Myocyte (in vitro differentiated cells): ENCODE measurements at places on chromosomes 4 and X. TPM values are rescaled to one million over a fixed set of nuclear protein-coding genes. Genes with fewer than 3 reads are reported as not detected.
A peak's percentile ranks its signal among the peaks of the same experiment; 100 is the strongest.

HAUS3 gene
- 12.5 and 13.1 TPM in 2 replicates for total RNA-seq

- DNase-seq, result no peak
Observed at GRCh38 chr4:36099509-36099908, 144.8 kb downstream of the ARAP2 start.

DNA sequence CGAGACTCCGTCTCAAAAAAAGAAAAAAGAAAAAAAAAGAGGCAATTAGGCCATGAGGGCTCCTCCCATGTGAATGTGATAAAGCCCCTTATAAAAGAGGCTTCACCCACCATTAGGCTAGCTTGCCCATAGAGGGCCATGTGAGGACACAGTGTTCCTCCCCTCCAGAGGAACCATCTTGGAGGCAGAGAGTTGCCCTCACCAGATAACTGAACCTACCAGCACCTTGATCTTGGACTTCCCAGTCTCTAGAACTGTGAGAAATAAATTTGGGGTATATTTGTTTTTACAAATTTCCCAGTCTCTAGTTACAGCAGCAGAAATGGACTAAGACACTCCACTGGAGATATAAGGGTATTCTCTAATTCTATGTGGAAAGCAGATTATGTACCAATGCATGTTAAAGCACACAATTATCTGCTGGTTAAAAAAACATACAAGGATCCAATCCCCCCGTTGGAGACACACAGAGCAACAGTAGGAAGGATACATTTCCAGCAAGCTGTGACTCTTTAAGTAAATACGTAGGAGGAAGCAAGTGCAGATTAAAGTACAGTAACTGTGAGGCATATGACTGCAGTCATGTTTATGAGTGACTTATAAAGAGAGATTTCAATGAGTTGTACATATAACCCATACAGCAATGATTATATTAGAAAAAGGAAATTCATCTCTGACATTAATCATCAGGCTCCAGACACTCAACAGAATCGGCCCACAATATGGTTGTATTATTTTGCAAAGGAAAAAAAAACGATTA lies 21.4 kb downstream of the SH3RF1 start:
- DNase-seq, result no peak

DNA sequence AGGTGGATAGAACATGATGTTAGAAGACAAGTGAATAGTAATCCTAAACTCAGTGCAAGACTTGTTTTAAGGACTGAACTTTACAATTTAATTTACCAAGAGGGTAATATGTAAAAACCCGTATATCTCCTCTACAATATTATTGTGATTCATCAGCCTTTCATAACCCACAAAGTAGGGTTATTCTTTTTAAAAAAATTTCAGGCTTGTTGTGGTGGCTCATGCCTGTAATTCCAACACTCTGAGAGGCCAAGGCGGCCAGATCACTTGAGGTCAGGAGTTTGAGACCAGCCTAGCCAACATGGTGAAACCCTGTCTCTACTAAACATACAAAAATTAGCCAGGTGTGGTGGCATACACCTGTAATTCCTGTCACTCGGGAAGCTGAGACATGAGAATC lies 7.2 kb downstream of the IBSP start:
- peak; percentile 18 for DNase-seq

DNA sequence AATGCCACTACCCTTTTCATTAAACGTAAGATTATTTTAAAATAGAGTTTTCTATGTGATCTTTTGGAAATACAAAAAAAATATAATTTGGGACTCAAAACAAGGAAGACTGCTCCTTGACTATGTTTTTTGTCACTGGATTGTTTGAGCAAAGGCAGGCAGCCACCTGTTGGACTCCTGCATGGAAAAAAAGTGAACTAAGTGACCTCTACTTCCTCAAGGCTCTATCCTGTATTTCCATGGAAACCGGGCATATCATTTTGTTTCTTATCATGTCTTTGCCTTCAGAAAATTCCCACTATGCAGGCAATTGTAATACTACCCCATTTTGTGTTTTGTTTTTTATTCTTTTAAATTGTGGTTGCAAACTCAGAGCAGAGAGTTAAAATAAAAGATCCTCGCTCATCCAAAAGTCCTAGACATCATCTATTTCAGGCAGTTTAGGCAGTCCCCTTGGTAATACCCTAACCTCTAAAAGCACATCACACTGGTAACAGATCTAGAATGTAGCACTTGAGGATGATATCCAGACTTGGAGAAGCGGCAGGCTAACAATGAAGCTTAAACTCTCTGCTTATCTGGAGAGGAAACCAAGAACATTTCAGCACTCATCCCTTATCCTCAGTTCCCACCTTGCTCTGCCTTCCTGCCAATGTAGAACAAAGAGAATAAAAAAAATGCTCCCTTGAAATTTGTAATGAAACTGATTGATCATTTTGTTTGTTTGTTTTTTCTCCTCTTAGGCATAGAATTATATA lies 165.7 kb downstream of the BANK1 start:
- DNase-seq, result no peak

DNA sequence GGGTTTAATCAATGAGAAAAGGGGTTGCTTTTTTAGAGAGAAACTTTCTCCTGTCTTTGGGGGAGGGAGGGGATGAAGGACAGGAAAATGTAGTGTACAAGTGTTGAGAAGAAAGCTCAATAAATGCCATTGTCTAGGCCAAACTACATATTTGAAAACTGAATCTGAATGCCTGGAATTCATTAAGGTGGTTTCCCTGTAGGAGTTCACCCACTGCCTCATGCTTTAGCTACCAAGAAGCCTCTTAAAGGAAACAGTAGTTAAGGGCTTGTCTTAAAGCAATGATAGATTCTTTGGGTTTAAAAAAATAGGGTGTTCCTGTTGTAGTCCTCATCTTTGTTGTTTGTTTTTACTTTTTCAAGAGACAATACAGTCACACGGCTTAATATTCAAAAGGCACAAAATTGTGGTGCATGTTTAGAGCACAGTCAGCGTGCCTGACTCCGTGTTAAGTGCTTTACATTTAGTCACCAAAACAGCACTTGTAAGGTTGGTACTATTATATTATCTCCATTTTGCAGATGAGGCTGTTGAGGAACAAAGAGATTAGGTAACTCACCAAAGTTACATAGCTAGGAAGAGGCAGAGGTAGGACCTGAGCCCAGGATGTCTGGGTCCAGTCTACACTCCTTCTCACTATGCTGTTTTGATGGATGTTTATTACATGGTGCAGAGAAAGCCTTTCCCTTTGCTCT lies 46.0 kb downstream of the FNIP2 start:
- no peak for DNase-seq

DNA sequence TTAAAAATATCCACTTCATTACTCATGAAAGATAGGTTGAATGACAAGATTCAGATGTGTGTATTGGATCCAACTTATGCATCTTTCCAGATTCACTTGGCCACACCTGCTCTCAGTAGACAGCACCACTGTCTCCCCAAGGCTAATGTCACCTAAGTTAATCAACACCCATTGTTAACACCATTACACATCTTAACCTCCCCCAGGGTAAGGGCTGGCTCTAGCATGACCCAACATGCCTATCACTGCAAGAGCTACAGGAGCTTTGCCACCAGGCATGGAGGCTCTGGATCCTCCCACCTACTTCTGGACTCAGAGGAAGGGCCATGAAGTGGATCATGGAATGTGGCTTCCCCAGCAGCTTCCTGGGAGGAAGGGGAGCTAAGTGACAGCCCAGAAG lies 32.8 kb upstream of the LSM6 start:
- DNase-seq, result no peak

CDKL5 gene
- total RNA-seq, result 4.9 and 5.0 TPM in 2 replicates

- DNase-seq, result no peak
Observed at GRCh38 chrX:19772822-19773628, 114.4 kb downstream of the SH3KBP1 start.

GRCh38 chr4:94711635-94712034 lies 46.1 kb upstream of the BMPR1B start:
- DNase-seq, result no peak

TLR7 gene
- total RNA-seq, result not detected in 2 replicates

GRCh38 chr4:102356562-102357202 lies 11.4 kb upstream of the SLC39A8 start:
- no peak for DNase-seq

ZNF630 gene
- total RNA-seq, result 1.5 and 2.2 TPM in 2 replicates

DNA sequence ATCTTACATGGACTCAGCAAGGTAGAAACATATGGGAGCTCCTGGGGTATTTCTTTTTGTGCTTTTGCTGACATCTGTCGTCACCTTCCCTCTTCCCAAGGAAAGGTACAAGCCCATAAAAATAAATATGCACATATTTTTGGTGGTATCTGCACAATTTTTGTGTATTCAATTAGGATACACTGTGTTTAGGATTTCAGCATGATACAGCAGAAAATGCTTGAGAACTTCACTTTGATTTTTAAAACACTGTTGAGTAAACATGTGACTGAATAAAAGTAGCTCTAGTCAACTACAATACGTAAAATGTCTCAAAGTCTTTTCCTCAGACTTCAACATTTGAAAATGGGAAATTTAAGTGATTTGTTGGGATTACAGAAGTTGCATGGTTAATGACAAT lies 99.4 kb upstream of the SPANXC start:
- DNase-seq, result no peak

MAGEA9B gene
- total RNA-seq, result not detected in 2 replicates

DNA sequence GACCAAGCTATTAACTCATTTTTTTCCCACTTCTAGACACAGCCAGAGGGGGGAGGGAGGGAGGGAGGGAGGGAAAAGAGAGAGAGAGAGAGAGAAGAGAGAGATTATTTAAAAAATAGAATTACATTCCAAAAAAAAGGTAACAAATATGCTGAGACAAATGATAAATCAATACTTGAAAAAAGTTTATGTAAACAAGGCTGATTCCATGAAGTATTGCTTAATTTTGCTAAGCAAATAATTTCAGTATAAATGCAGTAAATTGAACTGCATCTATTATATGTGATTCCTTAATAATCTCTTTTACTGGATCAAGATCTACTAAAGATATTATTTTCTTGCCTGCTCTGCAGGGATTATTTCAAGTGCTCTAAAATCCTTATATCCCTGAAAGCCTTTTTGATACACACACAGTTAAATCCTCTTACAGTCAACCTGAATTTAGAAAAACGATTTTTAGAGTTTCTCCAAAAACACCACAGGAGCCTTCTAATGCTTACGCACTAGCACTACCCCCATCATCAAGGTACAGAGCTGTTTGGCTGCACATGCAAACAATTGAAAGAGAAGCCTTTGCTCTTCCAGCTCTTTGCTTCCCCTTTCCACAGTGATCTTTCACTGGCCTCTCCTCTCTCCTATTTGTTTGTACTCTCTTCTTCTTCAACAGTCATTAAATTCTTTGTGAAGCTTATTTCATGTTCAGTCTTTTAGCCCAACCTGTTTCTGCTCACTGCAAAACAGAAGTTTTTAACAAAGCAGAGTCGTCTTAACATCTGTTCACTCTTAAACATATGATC lies 426.3 kb upstream of the FAM241A start:
- DNase-seq, result no peak

AMTN gene
- total RNA-seq, result not detected in 2 replicates

DNA sequence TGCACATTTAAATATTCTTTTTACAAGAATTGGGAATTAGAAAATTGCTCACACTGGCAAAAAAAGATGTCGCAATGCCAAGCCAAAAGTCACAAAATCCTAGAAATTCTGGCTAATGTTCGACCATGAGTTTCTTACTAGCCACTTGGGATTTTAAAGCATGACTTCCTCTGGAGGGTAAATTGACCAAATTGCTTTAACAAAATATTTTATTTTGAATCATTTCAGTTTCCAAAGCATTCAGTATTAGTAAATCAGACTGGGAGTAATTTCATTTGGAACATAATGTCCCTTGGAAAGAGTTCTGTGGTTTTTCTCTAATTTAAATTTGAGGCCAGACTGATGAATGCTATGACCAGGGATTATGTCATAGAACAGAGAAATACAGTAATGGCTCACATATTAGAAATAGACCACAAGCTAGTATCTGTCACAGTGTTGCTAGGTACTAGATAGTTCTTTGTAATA lies 7.6 kb upstream of the CXCL5 start:
- DNase-seq, result peak; percentile 21

TAF7L gene
- 0.08 TPM in 1 of 2 replicates, not detected in the other for total RNA-seq

DNA sequence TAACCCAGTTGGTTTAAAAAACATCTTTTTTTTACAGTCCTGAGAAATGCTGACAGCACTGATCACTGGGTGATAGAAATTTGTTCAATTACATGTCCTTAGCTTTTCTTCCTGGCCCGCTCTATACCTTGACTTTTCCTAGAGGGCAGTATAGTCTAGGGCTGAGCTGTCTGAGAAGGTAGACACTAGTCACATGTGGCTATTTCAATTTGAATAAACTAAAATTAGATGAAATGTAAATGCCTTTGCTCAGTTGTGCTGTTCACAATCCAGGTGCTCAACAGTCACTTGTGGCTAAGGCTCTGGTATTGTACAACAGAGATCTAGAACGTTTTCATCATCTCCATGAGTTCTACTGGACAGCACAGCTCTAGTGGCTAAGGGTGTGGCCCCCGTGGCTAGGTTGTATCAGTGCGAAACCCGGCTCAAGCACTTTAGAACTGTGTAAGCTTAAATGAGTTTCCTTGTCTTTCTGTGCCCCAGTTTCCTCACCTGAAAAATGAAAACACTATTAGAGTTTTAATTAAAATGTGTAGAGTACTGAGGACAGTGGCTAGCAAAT lies 111.6 kb upstream of the WDR17 start:
- DNase-seq, result no peak

DNA sequence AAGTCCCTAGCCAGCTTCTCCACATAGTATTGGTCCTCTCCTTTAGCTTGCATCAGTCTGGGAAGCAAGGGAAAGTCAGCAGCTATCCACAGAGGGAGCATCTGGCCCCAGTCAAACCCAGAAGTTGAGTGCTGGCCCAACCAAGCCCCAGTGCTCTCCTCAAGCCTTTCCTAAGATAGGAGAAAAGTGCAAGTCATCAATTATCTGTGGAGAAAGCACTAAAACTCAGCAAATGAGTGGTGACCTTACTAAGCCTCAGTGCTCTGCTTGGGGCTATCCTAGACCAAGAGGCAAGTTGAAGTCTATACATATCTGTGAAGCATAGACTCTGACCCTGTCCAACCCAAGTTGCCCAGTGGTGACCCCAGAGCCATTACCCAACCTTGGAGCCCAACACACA lies 28.5 kb upstream of the MAGEE1 start:
- DNase-seq, result no peak

DNA sequence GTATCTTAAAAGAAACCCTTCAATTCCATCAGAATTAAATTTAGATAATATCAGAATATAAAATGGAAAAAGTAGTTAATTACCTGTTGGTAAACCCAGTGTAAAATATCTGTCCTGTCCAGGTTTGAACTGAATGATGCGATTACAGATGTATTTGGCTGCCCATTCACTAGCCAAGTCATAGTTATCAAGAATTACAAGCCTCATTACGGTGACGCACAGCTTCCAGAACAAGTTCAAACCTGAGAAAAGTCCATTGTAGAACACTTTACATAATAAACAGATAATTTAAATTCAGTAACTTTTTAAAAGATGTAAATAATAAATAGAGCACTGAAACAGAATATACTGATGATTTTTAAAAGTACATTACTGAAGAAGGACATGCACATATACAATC lies 4.4 kb downstream of the GNPDA2 start:
- DNase-seq, result no peak
